ENCODE measurements at places on chromosomes 1 and 21.

- no peak for DNase-seq
These were observed 29.1 kb upstream of the F13B start for GRCh38 chr1:197096137-197096536.

GRCh38 chr1:43405219-43405875, 15.6 kb downstream of the SZT2 start:
- DNase-seq, result no peak

GRCh38 chr21:33691945-33692603, 49.8 kb downstream of the ITSN1 start:
- DNase-seq, result no peak

DNA sequence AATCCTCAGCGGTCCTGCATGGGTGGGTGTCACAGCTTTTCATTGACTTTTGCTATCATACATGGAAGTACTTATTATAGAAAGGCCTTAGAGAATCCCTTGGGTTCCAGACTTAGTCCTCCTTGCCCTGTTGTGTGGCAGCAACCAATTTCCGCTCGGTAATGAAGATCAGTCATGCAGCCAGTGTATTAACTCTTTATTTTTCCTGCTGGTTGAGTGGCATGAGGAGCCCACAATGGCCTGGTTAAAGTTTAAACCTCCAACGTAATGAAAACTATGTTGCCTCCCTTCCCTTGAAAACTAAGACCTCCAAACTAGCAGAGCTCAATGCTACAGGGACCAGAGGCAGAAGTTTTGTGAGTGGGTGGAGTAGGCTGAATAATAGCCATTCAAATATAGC, 20.0 kb downstream of the CITED4 start:
- no peak for DNase-seq

DNA sequence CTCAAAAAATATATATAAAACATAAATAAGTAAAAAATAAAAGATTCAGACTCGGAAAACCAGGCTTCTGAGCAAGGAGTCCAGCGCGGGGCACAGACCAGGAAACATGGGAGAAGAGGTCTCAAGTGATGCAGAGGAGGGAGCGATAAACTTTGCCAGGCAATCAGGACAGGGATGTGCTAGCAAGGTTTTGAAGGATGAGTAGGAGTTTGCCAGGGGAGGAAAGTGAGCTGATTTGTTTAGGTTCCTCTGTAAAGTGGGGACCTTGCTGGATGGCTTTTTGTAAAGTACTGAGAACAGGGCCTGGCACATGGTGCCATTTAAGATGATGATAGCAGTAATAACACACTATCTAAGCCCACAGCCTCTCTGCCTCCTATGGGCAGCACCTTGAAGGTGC, 86.1 kb downstream of the SPSB1 start:
- DNase-seq, result no peak

- no peak for DNase-seq
These were observed 19.1 kb downstream of the CDC42BPA start for GRCh38 chr1:227299241-227299627.

DNA sequence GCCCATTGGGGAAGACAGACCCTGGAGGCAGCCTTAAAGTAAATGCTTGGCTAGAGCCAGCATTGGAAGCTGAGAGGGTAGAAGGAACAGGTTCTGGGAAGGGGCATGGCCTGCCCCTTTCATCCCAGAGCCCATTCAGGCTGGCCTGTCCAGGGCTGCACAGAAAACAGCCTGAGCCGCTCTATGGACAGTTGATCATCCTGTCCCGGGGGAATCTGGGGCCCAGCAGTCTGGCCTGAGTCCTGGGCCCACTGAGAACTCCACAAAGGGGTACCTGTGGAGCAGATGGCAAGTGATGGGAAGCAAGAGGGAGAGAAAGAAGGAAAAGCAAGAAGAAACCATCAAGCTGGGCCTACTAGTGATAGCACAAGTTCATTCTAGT, 13.2 kb downstream of the TMEM81 start:
- DNase-seq, result no peak

DNA sequence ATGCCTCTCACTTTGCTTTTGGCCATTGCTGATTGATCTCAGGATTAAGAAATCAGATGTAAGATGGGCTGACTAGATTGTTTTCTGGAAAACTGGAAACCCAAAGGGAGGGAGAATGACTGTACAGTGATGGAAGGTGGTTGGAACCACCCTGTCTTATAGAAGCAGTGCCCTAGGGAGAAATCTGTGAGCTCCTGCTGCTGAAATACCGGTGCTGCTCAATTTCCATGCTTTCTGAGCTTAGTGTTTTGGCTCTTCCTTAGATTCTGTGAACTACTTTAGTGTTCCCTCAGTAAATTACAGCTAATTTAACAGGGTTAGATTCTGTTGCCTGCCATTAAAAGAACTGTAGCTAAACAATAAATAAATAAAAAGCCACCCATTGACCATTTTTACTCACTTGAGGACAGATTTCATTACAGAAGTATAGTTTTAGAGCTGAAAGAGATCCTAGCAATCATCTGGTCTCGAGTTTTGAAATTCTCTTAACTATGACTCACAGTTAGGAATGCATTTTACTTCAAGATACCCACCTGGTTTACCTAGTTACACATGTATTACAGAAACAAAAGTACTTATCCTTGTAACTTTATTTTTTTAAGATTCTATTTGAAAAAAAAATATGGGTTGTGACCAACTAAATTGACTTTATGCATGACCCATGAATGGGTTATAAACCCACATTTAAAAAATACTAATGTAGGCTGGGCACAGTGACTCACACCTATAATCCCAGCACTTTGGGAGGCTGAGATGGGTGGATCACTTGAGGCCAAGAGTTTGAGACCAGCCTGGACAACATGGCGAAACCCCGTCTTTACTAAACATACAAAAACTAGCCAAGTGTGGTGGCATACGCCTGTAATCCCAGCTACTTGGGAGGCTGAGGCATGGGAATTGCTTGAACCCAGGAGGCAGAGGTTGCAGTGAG, 33.2 kb downstream of the CAMSAP2 start:
- DNase-seq, result no peak

GRCh38 chr1:67713057-67713846, 28.3 kb downstream of the GADD45A start:
- no peak for DNase-seq

GRCh38 chr1:245687636-245688535, 533.1 kb downstream of the KIF26B start:
- peak; percentile 64 for DNase-seq

- DNase-seq, result no peak
These were observed 153.3 kb downstream of the NR5A2 start for GRCh38 chr1:200180821-200181220.

DNA sequence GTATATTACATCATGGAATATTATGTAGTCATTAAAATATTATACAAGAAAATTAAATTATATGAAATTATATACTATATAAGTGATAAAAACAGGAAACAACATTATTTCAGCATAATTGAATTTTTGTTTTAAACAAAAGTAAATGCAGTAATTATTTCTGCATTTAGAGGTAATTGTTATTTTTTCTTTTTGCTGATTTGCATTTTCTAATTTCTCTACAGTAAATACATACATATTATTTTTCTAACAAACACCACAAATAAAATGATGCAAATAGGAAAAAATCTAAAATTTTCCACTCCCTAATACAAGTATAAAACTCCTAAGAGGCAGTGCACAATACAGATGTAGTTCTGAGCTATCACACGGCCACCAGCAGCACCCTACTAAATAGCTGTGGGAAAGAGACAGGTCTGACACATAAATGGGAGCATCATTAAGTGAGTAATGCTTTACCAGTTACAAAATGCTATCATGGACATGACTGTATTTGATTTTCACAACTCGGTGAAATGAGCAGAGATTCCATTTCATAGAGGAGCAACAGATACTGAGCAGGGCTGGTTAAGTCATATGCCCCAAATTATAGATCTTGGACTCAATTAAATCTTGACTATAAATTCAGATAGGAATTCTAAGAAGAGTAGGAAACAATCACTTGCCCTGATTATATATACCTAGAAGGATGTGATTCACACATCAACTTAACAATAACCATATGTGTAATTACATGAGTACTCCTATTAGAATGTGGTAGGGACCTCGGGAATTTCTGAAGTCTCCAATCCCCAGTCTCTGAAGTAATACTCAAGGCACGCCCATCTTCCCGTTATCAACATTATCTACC, 49.0 kb downstream of the NRIP1 start:
- DNase-seq, result no peak

- DNase-seq, result no peak
These were observed 56.9 kb downstream of the ODF2L start for GRCh38 chr1:86339014-86339812.

DNA sequence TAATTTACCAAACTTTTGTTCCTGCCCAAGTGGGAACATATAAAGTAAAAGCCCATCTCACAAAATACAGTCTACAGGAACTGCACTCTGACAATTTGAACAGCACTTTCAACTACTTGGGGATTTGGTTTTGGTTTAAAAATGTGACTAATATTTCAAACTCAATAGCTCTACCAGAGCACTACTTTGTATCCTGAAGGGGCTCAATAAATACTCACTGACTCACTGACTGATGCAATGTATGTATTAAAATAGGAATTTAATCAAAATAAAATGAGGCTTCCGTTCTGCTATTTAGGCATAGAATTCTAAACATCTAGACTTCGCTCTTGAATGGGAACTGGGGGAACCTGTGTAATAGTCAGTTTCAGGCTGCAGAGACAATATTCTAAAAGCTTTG, 21.9 kb downstream of the EFCAB14 start:
- DNase-seq, result no peak

DNA sequence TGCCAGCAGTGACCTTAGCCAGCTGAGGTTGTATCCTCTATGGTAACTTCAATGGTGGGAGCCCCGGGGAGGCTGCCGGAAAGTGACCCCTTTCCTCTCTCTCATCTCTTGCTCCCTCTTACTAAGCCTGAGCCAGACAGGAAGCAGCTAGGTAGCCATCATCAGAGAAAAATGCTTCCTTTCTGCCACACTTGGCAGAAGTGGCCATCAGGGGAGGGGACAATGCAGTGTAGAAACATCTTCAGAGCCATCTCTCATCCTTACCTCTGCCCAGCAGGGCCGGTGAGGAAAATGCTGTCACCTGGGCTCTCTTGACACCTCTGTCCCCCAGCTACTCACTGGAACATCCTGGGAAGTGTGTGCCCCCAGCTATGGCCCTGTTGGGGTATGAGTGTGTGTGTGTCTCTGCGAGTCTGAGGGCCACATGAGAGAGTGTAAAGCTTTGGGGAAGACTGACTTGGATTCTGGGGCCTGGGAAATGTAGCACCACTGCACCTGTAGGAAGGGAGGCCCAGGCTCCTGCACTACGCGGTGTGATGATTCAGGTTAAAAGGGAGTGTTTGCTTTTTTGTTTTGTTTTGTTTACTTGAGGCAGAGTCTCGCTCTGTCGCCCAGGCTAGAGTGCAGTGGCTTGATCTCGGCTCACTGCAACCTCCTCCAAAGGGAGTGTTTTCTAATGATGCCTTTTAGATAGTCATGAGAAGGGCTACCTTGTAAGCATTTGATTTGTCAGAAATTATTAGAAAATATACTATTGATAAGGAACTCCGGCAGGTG, 48.7 kb upstream of the CNTN2 start:
- no peak for DNase-seq

- DNase-seq, result no peak
These were observed 42.7 kb downstream of the DENND2C start for GRCh38 chr1:114627107-114627506.

GRCh38 chr1:164225011-164225410, 334.0 kb upstream of the PBX1 start:
- no peak for DNase-seq

Data from lower leg skin (tissue), 4 donors.